ENCODE measurements at places on chromosomes 2 and 18.

DNA sequence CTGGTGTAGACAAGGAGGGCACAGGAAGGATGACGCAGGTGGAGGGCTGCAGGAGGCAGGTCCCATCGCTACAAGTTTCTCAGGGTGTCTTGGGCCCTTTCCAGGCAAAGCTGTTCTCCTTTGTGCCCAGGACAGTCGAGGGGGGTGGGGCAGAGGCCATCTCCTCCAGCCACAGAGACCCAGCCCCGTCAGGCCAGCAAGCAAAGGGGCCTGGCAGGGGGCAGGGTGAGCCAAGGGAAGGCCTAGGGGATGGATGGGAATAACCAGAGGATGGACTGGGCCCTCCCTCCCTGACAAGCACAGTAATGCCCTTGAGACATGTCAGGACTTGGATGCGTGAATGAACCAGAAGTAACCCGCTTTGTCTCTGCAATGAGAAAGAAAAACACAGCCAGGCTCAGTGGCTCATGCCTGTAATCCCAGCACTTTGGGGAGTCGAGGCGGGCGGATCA is 6.3 kb downstream of the TCF23 start:
- no peak for DNase-seq

- DNase-seq, result no peak
These were observed 8.8 kb upstream of the TTLL4 start for GRCh38 chr2:218701806-218702205.

GRCh38 chr18:79611040-79611681 is 68.4 kb upstream of the CTDP1 start:
- peak; percentile 4 for DNase-seq

GRCh38 chr2:101109451-101110118 is 41.6 kb downstream of the TBC1D8 start:
- no peak for DNase-seq

- DNase-seq, result no peak
These were observed 20.0 kb downstream of the EMX1 start for GRCh38 chr2:72937356-72937669.

GRCh38 chr2:191618046-191618780 is 59.7 kb upstream of the NABP1 start:
- no peak for DNase-seq

GRCh38 chr2:68103030-68103708 is 40.4 kb upstream of the C1D start:
- DNase-seq, result no peak

DNA sequence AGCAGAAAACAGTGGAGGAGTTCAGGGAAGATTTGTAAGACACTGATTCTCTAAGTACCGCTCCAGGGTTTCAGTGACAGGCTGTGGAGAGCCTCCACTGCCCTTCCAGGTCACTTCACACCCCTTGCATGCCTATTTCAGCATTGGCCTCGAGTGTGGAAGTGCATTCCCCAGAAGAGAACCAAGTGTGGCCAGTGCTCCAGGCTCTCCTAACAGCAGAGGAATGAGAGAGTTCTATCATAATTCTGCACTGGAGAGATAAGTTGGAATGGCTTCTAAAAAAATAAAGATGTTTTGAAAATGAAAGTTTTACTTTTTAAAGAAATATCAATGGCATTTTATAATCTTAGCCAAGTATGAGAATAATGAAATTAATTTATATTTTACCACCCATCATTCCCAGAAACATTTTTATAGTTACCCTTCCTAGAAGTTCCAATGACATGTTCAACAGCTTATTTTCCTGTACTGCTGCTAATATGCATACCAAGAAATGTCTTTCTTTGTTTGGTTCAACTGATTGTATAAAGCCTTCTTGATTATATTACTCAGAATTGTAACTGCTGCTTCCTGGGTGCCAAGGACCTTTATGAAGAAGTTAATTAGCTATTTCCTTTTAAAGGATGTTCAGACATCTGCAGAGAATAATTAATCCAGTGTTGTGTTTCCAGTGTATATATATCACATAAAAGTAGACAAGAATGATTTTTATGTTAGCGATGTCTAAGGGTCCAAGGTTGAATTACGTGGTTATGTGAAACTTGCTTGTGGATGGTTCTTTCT is 61.0 kb upstream of the SERPINE2 start:
- no peak for DNase-seq

DNA sequence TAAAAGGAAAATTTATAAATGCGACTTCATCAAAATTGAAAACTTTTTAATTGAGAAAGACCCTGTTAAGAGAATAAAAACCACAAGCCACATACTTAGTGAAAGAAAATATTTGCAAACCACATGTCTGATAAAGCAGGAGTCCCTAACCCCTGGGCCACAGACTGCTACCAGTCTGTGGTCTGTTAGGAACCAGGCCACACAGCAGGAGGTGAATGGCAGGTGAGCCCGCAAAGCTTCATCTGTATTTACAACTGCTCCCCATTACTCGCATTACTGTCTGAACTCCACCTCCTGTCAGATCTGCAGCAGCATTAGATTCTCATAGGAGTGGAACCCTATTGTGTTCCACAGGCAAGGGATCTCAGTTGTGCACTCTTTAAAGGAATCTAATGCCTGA is 95.5 kb upstream of the CRACDL start:
- DNase-seq, result no peak

GRCh38 chr2:226554701-226555100 is 244.9 kb downstream of the IRS1 start:
- DNase-seq, result no peak

DNA sequence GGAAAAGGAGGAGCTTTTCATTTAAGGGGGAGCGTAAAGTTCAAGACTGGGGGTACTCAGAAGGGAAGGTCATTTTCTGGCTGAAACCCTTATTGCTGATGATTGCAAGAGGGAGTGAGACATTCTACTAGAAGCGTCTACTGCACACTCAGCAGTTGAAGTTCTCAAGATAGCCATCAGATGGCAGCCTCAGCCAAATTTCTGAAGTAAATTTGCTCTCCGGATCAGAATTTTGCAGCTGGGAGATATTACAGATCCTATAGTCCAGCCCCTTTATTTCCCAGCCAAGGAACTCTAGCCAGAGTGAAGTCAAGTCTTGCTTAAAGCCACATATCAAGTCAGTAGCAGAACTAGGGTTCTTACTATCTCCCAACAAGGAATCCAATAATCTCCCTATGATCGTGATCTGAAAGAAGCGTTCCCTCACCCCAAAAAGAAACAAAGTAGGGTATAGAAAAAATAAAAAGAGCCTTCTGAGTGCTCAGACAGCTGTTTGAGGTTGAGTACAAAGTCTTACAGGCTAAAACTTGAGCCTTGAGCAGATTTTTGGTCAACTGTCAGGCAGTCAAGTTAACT is 24.0 kb downstream of the RAX start:
- no peak for DNase-seq

Data from activated CD8-positive, alpha-beta memory T cell treated with anti-CD3 and anti-CD28 coated beads, Interleukin-2, amount 50 U/mL, for 4 hours (primary cell).